H1 (cell line): ENCODE measurements at places on chromosomes 1 and 21. TPM values are rescaled to one million over a fixed set of nuclear protein-coding genes. Genes with fewer than 3 reads are reported as not detected.

TNFAIP8L2 gene
- total RNA-seq = not detected in 2 replicates

OR2T6 gene
- not detected in 2 replicates for total RNA-seq

DNALI1 gene
- 9.5 and 11.3 TPM in 2 replicates for total RNA-seq

STRIP1 gene
- 45.1 and 45.6 TPM in 2 replicates for total RNA-seq

OR2T4 gene
- total RNA-seq = not detected in 2 replicates

- DNase-seq = no peak
- H3K4me3 ChIP-seq = no peak overlapping the region
- peaks cover 12% of the 10 kb centered on the region for H3K4me1 ChIP-seq
- no peaks in the 10 kb centered on the region for H3K36me3 ChIP-seq
- H3K27ac ChIP-seq = no peak overlapping the region
- no peaks in the 10 kb centered on the region for H3K27me3 ChIP-seq
Observed at GRCh38 chr1:44828003-44828651, 14.9 kb downstream of the PTCH2 start.

DNA sequence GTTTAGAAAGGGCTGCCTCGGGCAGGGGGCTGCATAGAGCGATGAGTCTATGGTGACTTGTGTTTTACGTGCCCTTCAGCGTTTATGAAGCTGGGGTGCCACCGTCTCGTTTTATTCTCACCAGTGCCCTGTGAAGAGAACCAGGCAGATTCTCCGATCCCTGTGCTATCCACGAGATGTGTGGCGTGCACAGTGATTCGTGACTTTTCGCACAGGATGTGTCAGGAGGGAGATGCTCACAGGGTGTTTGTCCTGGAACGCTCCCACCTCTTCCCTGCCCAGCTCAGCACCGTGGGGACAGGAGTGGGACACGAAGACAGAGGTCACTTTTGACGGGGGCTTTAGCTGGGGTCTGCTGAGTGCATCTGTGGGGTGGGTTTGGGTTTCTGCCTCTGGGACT is 54.9 kb upstream of the AJAP1 start:
- H3K4me1 ChIP-seq = no peaks in the 10 kb centered on the region
- H3K27ac ChIP-seq = no peak overlapping the region
- no peak overlapping the region for H3K4me3 ChIP-seq
- H3K27me3 ChIP-seq = no peaks in the 10 kb centered on the region
- no peaks in the 10 kb centered on the region for H3K36me3 ChIP-seq
- DNase-seq = no peak

DNA sequence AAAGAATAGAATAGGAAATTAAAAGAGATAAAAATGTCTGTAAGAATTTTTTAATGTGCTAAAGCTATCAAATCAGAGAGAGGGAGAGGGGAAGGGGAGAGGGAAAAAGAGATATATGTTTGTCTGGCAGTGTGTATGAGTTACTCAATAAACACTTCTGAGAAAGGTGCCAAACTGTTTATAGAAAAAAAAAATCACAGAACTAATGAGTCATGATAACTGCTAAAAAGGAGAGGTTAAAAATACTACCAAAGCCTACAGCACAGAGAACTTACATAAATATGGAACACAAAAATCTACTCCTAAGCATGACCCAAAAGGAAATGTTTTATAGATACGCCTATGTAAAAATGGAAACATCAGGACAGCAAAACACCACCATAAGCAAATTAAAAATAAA is 45.4 kb downstream of the SELENOF start:
- no peak for DNase-seq
- H3K27me3 ChIP-seq = no peaks in the 10 kb centered on the region
- H3K36me3 ChIP-seq = no peaks in the 10 kb centered on the region; the same call in 1 of the 2 replicates
- H3K27ac ChIP-seq = no peak overlapping the region
- H3K4me3 ChIP-seq = no peak overlapping the region

DNA sequence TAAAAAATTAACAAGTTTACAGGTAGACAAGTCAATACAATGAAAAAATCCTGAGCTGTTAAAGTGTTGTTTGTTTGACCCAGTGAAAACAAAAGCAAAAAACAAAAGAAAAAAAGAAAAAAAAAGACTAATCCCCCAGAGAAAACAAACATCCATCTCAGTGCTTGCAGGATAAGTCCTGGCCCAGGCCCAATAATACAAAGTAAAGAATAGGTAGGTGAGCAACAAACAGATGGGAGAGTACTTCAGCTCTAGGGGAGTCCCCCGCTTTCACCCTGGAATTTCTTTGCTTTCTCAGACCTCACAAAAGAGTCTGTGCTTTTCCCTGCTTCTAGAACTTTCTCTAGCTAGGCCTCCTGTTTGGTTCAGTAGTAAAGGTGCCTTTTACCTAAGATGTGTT is 70.3 kb downstream of the ABCA4 start:
- H3K36me3 ChIP-seq = no peaks in the 10 kb centered on the region
- no peaks in the 10 kb centered on the region for H3K27me3 ChIP-seq
- no peak overlapping the region for H3K4me3 ChIP-seq
- no peak overlapping the region for H3K27ac ChIP-seq
- no peak for DNase-seq

- no peak for DNase-seq
- no peaks in the 10 kb centered on the region for H3K27me3 ChIP-seq
- no peak overlapping the region for H3K4me3 ChIP-seq
Observed at GRCh38 chr21:20661745-20662422, 336.3 kb upstream of the NCAM2 start.

DNA sequence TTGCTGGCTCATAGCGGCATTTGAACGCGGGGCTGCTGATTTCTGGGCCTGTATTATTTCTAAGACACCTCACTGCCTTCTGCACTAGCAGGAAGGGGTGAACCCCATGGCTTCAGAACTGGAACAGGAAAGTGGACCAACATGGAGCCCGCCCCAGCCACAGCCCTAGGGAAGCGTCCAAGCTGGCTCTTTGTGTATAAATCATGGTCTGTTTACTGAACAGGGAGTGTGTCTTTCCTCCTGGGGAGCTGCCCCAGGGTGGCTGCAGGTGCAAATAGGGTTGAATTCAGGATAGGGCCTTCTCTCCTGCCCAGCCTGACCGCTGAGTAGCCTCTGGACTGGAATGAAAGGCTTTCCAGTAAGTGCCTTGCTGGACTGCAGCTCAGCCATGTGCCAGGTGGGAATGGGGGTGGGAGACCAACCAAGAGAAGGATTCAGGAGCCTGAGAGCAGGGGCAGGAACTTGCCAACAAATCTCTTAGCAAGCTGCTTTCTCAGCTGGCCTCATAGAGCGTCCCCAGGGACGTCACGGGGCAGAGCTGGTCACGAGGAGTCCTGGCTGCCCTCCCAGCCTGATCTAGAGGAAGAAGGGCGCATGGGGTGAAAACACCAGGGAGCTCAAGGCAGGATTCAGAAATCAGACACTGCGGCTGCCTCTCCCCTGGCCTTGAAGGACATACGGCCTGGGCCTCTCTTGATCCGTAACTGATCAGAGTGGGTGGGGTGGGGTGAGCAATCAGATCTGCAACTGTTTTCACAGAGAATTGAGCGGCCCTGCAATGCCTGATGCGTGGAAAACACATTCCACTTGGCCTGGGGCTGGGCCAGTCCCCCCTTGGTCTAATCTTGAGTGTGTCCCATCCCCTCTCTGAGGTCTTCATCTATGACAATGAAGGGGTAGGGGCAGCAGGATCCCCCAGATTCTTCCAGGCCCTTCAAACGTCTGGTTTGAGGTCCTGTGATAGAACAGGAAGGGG is 56.5 kb upstream of the SELENON start:
- peaks cover 28% of the 10 kb centered on the region for H3K4me1 ChIP-seq
- H3K27ac ChIP-seq = no peak overlapping the region
- H3K4me3 ChIP-seq = no peak overlapping the region
- H3K27me3 ChIP-seq = no peaks in the 10 kb centered on the region
- DNase-seq = peak; percentile 52

DNA sequence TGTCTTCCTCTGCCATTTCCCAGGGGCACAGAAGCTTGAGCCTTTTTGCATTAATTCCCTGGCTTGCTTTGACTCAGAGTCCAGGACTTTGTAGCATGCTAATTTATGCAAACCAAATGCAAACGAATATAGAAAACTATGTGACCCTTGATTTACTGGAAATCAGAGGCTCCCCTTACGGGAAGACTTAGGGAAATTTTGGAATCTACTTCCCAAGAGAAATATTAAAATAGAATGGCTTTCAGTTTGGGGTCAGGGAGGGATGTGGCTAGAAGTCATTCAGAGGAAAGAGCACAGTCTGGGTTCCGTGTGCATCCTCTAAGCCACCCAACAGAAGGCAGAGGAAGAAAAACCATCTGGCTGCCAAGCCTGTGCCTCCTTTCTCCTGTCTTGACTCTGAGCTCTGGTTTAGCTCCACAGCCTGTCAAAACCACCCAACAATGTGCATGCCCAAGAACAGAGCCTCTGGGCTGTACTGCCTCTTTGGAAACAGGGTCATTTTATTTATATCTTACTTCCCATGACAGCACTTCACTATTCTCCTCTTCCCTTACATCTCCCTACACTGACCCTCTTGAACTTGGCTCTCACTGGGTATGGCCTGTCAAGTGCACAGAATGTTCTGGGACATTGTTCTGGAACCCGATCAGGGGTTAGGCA is 30.1 kb downstream of the ATF3 start:
- no peak overlapping the region for H3K4me3 ChIP-seq
- no peak overlapping the region for H3K27ac ChIP-seq
- no peaks in the 10 kb centered on the region for H3K36me3 ChIP-seq
- H3K4me1 ChIP-seq = peaks cover 1% of the 10 kb centered on the region; the same call in 1 of the 2 replicates

- no peak overlapping the region for H3K27ac ChIP-seq
- H3K36me3 ChIP-seq = no peaks in the 10 kb centered on the region
- DNase-seq = no peak
- no peak overlapping the region for H3K4me3 ChIP-seq
Observed at GRCh38 chr1:167227934-167228378, 7.3 kb downstream of the POU2F1 start.

- no peak overlapping the region for H3K27ac ChIP-seq
- no peak overlapping the region for H3K4me3 ChIP-seq
- H3K36me3 ChIP-seq = no peaks in the 10 kb centered on the region; the same call in 1 of the 2 replicates
- no peak for DNase-seq
- H3K4me1 ChIP-seq = peaks cover 2% of the 10 kb centered on the region; the same call in 1 of the 2 replicates
Observed at GRCh38 chr1:226983992-226984364, 43.9 kb downstream of the COQ8A start.

- no peaks in the 10 kb centered on the region for H3K4me1 ChIP-seq
- H3K36me3 ChIP-seq = no peaks in the 10 kb centered on the region
- no peaks in the 10 kb centered on the region for H3K27me3 ChIP-seq
Observed at GRCh38 chr1:56831871-56832693, 12.9 kb upstream of the FYB2 start.

DNA sequence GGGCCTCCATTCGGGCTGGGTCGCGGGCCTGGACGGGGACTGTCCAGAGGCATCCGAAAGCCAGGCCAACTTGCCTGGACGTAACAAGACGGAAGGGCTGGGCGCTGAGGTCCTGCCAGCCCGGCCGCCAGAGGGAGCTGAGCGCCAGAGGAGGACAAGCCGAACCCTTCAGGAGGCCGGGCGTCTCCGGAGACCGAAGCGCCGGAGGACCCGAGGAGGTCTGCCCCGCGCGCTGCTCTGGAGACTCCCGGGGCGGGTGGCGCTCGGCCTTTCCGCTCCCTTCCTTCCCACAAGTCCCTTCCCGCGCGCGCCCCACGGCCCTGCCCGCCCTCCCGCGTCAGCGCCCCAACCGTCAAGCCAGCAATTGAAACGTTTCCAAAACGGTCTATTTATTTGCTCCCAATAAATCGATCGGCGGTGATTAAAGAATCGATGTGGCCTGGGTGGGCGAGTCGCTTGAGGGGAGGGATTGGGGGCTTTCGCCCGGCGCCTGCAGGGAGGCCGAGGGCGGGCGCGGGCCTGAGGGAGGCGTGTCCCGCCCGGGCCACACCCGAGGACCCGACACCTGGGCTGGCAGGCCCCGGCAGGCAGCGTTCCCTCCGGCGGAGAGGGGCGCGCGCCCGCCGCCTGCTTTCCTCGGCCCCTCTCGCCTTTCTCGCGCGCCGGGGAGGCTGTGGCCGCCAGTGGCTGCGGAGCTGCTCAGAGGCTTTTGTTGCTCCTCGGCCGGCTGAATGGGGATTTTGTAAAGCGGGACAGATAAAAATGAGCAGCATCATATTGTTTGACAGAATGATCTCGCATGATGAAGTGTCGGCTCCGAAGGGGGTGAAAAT is 5.2 kb upstream of the FOXD3 start:
- no peaks in the 10 kb centered on the region for H3K36me3 ChIP-seq
- H3K27ac ChIP-seq = no peak overlapping the region
- DNase-seq = no peak
- peak overlapping the region; percentile 28 for H3K4me3 ChIP-seq

- no peaks in the 10 kb centered on the region for H3K4me1 ChIP-seq
- H3K27ac ChIP-seq = no peak overlapping the region
- H3K27me3 ChIP-seq = no peaks in the 10 kb centered on the region
Observed at GRCh38 chr1:245428681-245429080, 273.9 kb downstream of the KIF26B start.

DNA sequence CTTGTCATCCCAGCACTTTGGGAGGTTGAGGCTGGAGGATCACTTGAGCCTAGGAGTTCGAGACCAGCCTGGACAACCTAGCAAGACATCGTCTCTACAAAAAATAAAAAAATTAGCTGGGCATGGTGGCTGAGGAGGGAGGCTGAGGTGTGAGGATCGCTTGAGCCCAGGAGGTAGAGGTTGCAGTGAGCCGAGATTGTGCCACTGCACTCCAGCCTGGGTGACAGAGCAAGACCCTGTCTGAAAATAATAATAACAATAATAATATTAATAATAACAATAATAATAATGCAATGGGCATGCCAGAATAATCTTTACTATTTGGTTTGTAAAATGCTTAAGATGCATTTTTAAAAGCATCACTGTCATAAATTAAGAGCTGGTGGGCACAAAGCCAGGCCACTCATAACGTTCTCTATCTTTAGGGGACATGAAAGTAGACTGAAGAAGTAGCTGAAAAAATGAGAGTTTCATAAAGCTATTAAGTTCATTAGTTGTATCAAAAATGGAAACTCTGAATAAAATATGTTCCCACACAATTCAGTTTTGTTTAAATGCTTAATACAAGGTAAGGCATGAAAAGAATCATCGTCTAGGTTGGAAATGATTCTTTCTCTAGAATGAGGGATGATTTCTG is 51.6 kb upstream of the ITPKB start:
- H3K4me1 ChIP-seq = no peaks in the 10 kb centered on the region
- no peaks in the 10 kb centered on the region for H3K36me3 ChIP-seq
- H3K27me3 ChIP-seq = no peaks in the 10 kb centered on the region
- H3K27ac ChIP-seq = no peak overlapping the region
- H3K4me3 ChIP-seq = no peak overlapping the region
- no peak for DNase-seq

DNA sequence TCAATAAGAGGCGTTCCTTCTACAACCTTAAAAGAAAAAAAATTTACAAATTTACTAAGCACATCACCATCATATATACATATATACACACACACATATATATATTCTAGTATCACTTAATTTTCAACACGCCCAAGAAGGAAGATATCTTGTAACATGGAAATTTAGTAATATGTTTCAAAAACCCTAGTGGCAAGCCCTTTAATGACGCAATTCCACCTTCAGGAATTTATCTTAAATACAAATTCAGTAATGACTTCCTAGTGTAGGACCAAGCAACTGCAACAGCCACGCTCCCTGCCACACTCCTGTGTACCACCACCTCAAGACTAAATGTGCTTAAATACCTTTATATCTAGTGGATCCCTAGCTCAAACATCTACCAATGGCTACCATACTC is 12.5 kb downstream of the LBR start:
- no peaks in the 10 kb centered on the region for H3K4me1 ChIP-seq
- no peaks in the 10 kb centered on the region for H3K27me3 ChIP-seq
- no peak for DNase-seq
- no peak overlapping the region for H3K4me3 ChIP-seq
